Effector memory CD8-positive, alpha-beta T cell (primary cell): ENCODE measurements at places on chromosomes 6 and 20.
A peak's percentile ranks its signal among the peaks of the same experiment; 100 is the strongest.

DNA sequence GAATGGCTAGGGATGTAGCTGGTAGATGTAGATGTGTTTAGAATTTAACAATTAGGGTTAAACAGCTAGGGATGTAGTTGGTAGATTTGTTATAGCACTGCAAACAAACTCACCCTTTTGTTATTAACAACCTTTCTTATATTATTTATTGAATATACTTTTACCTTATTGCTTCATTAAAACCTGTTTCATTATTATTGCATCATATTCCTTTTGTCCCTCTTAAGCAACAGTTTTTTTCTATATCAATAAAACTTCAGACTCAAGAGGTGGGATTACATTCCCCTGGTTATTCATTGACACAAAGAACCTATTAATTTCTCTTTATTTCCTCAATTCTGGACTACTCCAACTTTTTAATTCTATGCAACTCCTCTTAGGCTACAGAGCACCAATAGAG lies 661.2 kb downstream of the EYS start:
- DNase-seq = no peak

GRCh38 chr20:51810155-51811041 lies 8.1 kb upstream of the SALL4 start:
- DNase-seq = no peak

- DNase-seq = no peak
These were observed 126.0 kb upstream of the RREB1 start for GRCh38 chr6:6981681-6982322.

GRCh38 chr6:56050530-56051201 lies 175.3 kb upstream of the BMP5 start:
- DNase-seq = no peak

GRCh38 chr6:43836507-43837240 lies 66.7 kb downstream of the VEGFA start:
- no peak for DNase-seq

- DNase-seq = no peak
These were observed 60.3 kb downstream of the ADGRG6 start for GRCh38 chr6:142361779-142362750.

- no peak for DNase-seq
These were observed 9.7 kb downstream of the ANKRD60 start for GRCh38 chr20:58218665-58219341.

- peak; percentile 15 for DNase-seq
These were observed 52.2 kb downstream of the MARCKS start for GRCh38 chr6:113909224-113909856.

GRCh38 chr20:61433816-61434215 lies 181.8 kb downstream of the CDH4 start:
- DNase-seq = no peak

DNA sequence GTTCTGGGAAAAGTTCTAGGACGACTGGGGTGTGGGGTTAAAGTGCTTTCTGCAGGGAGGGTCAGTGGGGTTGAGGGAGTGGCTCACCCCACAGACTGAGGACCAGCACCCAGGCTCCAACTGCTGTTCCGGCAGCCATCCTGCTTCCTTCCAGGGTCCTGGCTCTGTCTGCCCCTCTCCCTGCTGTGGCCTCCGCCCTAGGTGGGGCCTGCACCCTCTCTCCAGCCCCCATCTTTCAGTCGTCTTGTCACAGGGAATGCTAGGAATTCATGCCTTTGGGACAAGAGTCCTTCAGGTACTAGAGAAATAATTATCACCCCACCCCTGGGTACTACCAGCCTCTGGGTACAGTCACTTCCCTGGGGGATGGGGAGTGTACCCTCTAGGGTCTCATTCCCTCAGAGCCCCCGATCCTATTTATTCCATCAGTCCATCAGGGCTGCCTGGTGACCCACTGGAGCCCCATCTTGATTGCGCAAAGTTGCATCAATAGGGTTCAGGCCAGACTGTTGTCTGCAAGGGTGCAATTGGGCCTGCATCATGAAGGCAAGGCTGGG lies at the start of gene AGER:
Gene AGER (minus strand): TSS at position 170 of the 557 bp plus-strand sequence. CDS start 31 bp downstream, at position 139.
- no peak for DNase-seq

GRCh38 chr6:154123155-154123956 lies 84.3 kb downstream of the OPRM1 start:
- no peak for DNase-seq

GRCh38 chr6:140542863-140543262 lies 1168.4 kb upstream of the CITED2 start:
- DNase-seq = no peak

GRCh38 chr6:20891161-20891560 lies 356.9 kb downstream of the CDKAL1 start:
- DNase-seq = no peak

GRCh38 chr6:169034516-169035167 lies 219.0 kb downstream of the THBS2 start:
- DNase-seq = no peak
